ENCODE measurements at places on chromosomes 3 and 15.

DNA sequence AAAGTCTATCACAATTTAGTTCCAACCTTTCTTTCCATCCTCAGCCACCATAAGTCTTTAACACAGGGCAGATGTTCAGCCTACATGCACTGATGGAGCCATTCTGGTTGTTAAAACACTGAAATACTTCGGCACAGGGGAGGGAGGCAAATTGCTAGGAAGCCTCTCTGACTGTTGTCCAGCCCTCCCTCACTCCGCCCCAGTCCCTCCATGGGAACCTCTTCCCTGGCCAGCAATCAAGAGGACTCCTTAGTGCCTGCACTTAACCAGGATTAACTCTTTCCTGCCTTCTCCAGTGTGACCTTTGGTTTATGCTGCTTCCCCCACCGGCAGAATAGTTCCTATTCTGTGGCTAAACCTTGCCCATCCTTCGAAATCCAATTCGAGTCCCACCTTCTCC is 47.0 kb upstream of the USP3 start:
- DNase-seq: no peak

DNA sequence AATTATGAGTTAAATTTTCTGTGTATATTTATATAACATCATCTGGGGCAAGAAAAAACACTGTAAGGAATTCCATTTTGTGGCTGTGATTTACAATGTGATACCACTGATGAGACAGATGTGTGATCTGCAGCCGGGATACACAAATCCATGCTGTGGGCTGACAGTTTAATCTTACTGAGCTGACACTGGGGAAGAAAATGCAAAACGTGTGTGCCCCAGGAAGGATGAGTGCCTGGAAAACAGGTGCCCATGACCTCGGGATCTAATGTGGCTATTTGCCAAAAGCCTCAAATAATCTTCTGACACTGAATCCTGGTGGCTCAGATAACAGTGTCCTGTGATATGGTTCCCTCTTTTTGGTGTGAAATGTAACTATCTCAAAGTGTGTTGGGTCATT is 10.5 kb downstream of the MYRIP start:
- DNase-seq: no peak

DNA sequence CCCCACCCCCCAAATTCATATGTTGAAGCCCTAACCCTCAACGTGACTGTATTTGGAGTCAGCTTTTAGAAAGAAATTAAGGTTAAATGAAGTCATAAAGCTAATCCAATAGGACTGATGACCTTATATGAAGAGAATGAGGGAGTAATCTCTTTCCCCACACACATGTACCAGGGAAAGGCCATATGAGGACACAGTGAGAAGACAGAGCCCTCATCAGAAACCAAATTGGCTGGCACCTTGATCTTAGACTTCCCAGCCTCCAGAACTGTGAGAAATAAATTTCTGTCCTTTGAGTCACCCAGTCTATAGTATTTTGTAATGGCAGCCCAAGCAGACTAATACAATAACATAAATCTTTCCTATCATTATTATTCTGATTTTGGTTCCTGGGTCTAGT is 194.7 kb upstream of the NANOGP8 start:
- DNase-seq: no peak

DNA sequence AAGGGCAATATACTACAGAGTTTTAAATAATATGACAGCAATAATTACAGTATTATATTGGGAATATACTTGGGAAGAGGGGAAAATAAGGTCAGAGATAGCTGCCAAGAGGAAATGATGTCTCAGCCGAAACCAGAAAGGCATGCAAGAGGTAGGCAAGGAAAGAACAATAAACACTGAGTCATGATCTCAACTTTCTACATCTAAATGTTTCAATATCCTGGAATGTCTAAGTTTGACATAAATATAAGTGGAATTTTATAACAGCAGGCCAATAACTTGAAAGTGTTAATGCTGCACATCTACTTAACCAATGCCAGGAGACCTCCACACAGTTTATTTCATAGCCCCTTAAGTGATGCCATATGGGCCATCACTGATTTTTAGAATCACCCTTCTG is 99.8 kb upstream of the CPNE4 start:
- no peak for DNase-seq

- DNase-seq: no peak
These were observed 34.1 kb downstream of the TM2D3 start for GRCh38 chr15:101618076-101618475.

GRCh38 chr15:77417602-77418001 is 2.3 kb downstream of the PEAK1 start:
- DNase-seq: no peak

GRCh38 chr3:166304584-166304983 is 467.4 kb upstream of the BCHE start:
- no peak for DNase-seq

GRCh38 chr15:84736375-84736774 is 12.0 kb upstream of the ZNF592 start:
- no peak for DNase-seq

DNA sequence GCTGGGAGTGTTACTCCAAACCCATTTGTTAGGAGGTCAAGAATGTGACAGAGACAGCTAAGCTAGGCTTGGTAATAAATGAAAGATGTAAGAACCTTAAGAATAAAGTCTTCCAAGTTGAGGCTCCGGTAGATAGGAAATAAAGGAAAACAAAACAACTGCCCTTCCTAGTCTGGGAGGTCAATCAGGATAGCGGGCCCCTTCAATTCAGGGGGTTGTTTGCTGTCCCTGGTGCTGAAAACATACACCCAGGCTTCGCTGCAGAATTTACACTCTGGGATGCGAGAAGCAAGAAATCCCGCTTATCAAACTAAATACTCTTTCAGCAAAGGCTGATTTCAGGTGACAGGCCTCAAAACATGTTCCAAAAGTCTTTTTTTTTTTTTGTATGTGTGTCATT is 393.4 kb downstream of the NTRK3 start:
- DNase-seq: no peak

- no peak for DNase-seq
These were observed 44.0 kb downstream of the SUCLG2 start for GRCh38 chr3:67610458-67610857.

DNA sequence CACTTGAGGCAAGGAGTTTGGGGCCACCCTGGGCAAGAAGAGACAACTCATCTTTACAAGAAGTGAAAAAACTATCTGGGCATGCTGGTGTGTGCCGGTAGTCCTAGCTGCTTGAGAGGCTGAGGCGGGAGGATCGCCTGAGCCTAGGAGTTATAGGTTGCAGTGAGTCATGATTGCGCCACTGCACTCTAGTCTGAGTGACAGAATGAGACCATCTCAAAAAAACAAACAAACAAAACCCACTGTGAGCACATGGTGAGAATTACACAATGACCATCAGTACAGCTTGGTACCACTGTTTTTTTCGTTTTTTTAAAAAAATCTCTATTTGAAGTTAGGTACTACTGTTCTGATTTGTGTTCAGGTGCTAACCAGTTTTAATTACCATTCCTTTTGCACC is 13.6 kb downstream of the VPS39 start:
- no peak for DNase-seq

GRCh38 chr3:125191256-125191655 is 21.3 kb downstream of the SLC12A8 start:
- DNase-seq: no peak
